ENCODE measurements at places on chromosomes 1 and 21.
A peak's percentile ranks its signal among the peaks of the same experiment; 100 is the strongest.

- no peak for DNase-seq
Observed at GRCh38 chr1:110945626-110946025, 18.1 kb downstream of the LRIF1 start.

GRCh38 chr1:183259924-183260323 lies 73.9 kb downstream of the LAMC2 start:
- no peak for DNase-seq

- DNase-seq, result no peak
Observed at GRCh38 chr1:6472391-6472790, 6.4 kb upstream of the TNFRSF25 start.

GRCh38 chr1:179516976-179517705 lies 58.6 kb downstream of the NPHS2 start:
- DNase-seq, result no peak

GRCh38 chr1:71668065-71668464 lies 587.2 kb upstream of the ZRANB2 start:
- no peak for DNase-seq

DNA sequence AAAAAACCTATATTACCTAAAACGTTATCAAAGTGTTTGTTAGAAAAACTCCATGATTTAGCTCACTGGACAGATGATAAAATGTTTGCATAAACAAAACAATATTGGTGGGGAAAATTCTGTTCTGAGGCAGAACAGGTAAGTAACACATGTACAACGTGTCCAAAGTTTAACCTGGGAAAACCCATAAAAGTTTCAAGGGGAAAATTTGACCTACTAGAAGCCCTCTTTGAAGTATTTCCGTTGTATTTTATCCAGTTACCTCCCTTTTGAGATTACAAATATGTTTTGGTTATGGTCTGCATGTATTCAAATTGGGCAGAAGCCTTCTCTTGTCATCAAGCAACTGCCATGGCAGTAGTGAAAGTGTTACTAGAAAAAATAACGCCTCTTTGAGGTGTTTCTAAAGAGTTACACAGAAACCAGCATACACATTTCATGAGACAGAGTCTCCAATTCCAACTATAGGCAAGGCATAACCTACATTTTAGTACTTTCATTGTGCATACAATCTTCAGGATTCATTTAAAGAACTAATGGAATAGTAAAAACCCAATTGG lies 58.0 kb upstream of the PDC start:
- DNase-seq, result no peak

GRCh38 chr1:156104861-156105832 lies 9.4 kb upstream of the LMNA start:
- DNase-seq, result no peak

- no peak for DNase-seq
Observed at GRCh38 chr1:22889213-22889827, 83.3 kb downstream of the LACTBL1 start.

- no peak for DNase-seq
Observed at GRCh38 chr1:6454856-6455751, 10.9 kb downstream of the TNFRSF25 start.

DNA sequence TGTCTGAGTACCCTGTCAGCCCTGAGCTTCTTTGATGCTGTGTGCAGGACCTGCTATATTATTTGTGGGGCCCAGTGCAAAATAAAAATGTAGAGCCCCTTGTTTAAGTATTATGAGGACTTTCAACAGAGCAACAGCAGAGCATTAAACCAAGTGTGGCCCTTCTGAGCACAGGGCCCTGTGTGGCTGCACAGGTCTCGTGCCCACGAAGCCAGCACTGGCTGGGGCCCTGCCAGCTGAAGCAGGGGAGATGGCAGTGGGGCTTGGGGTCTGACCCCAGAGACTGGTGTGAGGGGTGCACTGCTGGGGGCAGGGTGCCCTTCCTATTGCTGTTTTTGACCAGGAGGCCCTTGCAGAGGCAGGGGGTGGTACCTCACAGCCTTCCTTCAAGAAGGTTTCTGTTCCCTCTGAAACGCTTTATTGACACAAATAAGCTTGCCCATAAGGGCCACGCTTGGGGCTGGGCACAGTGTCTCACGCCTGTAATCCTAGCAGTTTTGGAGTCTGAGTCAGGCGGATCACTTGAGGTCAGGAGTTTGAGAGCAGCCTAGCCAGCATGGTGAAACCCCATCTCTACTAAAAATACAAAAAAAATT lies 2.2 kb upstream of the SEMA4A start:
- no peak for DNase-seq

DNA sequence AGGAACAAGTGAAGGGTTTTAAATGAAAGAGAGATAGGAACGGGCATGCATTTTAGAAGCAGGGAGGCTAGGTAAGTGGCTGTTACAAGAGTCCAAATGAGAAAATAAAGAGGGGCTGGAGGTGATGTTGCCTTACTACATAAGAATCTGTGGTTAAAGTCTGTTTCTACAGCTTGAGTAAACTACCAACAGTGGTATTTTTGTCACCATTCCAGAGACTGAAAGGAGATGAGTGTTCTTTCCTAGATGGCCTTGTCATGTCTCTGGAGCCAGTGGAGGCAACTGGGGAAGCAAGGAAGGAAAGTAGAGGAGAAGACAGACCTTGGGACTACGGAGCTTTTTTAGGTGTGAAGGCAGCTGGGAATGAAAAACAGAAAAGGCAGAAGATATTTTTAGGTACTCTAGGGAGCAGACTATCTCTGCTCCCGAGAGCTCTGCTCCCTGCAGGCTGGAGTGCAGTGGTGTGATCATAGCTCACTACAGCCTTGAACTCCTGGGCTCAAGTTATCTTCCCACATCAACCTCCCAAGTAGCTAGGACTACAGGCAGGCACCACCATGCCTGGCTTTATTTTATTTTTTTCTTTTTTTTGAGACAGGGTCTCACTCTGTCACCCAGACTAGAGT lies 12.2 kb downstream of the HDAC1 start:
- DNase-seq, result no peak

GRCh38 chr1:9805006-9805508 lies 18.7 kb downstream of the CLSTN1 start:
- no peak for DNase-seq

- no peak for DNase-seq
Observed at GRCh38 chr1:231828182-231828920, 201.8 kb downstream of the DISC1 start.

- no peak for DNase-seq
Observed at GRCh38 chr1:33818071-33818470, 45.8 kb upstream of the HMGB4 start.

DNA sequence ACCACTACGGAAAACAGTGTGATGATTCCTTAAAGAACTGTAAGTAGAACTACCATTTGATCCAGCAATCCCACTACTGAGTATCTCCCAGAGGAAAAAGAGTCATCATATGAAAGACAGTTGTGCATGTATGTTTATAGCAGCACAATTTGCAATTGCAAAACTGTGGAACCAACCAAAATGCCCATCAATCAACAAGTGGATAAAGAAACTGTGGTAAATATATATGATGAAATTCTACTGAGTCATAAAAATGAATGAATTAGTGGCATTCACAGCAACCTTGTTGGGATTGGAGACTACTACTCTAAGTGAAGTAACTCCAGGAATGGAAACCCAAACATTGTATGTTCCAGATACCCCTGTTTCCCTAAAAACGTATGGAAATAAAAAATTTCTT lies 337.0 kb upstream of the PTBP2 start:
- no peak for DNase-seq

DNA sequence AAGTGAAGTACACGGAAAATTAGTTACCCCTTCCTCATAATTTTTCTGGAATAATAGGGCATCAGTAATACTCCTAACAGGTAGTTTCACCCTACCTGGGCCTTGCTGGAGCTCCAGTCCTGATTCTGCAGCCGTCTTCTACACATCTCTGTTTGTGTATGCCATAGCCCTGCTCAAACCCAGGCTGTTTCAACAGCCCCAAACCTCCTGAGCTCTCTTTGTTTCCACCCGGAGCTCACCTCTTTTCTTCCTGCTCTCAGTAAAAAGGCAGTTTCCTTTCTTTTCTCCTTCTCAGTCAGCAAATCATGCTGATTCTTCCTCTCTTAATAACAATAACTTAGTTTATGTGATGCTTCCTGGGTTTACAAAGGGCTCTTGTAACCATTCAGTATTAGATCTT lies 355.1 kb upstream of the RUNX1 start:
- DNase-seq, result no peak

DNA sequence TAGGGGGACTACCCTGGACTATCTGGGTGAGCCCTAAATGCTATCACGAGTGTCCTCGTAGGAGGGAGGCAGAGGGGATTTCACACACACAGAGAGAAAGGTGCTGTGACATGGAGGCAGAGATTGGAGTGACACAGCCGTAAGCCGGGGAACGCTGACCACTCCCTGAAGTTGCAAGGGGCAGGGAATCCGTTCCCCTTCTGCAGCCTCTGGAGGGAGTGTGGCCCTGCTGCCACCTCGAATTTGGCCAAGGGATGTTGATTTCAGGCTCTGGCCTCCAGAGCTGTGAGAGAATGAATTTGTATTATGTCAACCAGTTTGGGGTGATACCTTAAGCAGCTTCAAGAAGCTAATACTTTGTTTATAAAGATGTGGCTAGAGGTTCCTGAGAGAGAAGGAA lies 137.7 kb downstream of the ACTL8 start:
- DNase-seq, result no peak

DNA sequence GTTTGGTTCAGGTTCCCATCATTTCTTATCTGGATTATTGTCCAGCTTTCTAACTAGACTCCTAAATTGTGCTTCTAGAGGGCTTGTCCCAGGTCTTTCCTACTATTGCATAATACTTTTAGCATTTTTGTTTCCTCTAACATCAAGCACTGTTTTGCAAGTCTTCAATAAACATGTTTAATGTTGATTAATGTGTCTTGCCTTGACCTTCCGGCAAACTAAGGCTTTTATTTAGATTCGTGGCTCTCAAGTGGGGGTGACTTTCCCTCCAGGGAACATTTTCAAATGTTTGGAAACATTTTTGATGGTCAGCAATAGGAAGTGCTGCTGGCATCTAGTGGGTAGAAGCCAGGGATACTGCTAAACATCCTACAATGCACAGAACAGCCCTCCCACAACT lies 90.7 kb downstream of the RPE65 start:
- no peak for DNase-seq

DNA sequence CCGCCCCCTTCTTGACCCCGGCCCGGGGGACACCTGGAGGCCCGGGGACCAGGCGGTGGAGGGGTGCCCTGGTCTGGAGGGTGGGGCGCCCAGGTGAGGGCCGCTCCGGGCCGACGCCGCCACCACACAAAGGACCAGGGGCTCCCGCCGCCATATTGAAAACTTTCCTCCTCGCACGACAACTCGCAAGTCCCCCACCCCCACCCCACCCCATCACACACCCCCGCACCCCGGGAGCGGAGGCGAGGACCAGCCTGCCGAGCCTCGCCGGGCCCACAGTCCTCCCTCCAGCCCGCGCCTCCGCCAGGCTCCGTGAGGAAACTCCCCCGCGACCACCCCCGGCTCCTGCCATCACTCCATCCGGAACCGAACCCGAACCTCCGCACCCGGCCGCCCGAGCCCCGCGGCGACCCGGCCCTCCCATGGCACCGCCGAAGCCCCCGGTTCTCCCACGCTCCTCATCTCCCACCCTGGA lies 733 bp downstream of the KDM5B start:
- DNase-seq, result peak; percentile 27

DNA sequence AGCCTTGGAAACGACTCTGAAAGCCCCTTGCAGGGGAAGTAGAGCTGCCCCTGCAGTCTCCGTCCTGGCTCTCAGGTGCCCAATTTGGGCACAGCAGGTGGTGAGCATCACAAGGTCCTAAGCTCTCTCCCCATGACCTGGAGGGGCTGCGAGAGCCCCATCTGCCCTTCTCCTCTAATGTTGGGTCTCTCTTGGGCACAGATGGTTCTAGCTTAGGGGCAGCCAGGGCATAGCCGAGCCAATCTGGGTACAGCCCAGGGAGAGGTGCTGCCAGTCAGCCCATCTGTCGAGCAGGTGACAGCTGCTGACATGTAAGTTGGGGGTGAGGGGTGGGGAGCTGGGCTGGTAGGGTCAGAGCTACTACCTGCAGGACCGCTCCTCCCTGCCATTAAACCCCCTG lies 50.7 kb downstream of the SYT2 start:
- no peak for DNase-seq

- DNase-seq, result no peak
Observed at GRCh38 chr1:54888080-54888733, 1.2 kb upstream of the DHCR24 start.

GRCh38 chr1:42730988-42731387 lies 9.0 kb downstream of the CLDN19 start:
- DNase-seq, result no peak

DNA sequence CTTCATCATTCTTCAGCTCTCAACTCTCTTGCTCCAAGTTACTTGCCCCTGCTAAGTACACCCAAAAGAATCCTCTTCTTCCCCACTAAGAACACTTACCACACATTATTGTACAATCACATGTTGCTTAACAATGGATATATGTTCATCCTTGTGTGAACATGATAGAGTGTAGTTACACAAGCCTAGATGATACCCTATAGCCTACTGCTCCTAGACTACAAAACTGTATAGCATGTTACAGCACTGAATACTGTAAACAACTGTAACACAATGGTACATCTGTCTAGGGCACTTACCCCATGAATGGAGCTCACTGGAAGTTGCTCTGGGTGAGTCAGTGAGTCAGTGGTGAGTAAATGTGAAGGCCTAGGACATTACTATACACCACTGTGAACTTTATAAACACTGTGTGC lies 77.4 kb downstream of the RERE start:
- DNase-seq, result no peak

Measured in NCI-H187 (cell line).